OCI-M1 (cell line): ENCODE measurements at places on chromosomes 2 and 18.
A peak's percentile ranks its signal among the peaks of the same experiment; 100 is the strongest.

DNA sequence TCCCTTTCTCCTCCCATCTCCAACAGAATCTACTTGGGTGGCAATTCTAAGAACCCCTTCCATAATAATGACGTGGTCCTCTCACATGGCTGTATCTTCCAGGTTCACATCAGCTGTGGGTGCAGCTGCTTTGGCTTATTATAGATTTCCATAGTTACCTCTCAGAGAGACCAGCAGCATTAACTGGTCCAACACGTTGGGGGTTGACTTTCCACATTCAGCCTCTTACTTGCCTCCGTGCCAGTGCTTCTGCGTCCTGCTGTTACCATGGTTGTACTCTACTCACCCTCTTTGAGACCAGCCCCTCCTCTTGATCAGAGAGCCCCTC, 570.7 kb downstream of the PLCL1 start:
- DNase-seq: no peak

DNA sequence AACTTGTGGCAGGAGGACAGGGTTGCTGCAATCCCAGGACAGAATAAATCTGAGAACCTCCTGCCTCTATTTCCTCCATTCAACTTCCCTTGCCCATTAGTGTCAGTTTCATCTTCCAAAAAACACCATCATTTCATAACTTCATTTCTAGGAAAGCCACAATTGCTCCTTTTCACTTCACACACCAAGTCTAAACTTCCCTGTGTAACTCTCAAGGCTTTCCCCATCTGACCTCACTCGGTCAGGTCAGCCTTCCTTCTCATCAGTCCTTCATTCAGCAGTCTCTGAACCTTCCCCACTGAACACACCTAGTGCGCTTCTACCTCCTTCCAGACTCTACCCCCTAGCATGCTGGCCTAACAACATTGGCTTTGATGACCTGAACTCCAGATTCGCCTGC, 35.8 kb downstream of the TCF7L1 start:
- no peak for DNase-seq

GRCh38 chr2:159497256-159497655, 119.1 kb downstream of the BAZ2B start:
- DNase-seq: peak; percentile 90

- DNase-seq: peak; percentile 89
These were observed 7.4 kb downstream of the CTDSP1 start for GRCh38 chr2:218406949-218407618.

DNA sequence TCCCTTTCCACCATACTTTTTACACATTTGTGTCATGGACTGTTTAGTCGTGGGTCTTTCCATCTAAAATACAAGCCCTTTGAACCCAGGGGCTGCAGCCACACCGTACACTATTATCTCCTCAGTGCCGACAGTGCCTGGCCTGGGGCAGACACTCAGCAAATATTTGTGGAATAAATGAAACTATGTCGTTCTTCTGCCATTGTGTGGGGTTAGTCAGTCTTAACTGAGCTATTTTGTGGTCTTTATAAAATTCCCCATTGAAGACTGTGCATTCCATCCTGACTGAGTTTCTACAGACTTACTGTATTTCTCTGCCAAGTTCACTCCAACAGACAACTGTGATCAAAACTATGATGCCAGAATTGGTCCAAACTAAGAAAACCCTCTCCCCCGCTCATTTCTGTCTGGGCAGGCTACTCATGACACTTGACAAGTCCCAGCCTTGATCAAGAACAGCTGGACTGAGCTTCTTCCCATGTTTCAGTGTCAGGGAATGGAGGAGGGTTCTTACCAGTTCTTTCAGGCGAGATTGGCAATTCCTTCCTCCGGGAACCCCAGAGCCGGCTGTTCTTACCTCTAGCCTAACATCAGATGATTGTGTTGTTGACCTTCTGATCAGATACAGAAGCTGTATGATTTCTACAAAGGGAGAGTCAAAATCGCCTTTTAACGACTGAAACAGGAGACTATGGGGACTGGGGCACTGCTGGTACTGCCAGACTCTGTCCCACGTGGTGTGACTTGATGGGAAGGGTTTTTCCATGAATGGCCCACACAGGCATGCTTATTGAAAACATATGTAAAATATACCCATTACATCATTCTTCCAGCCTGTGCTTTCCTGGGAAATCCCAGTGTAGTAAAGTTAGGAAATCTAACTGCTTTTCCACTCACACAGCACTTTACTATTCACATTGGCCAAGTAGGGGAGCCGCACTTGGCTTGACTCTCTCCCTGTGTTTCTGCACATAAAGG, 77.4 kb upstream of the NPAS2 start:
- DNase-seq: no peak

- no peak for DNase-seq
These were observed 4.3 kb downstream of the TSHZ1 start for GRCh38 chr18:75214766-75215510.

DNA sequence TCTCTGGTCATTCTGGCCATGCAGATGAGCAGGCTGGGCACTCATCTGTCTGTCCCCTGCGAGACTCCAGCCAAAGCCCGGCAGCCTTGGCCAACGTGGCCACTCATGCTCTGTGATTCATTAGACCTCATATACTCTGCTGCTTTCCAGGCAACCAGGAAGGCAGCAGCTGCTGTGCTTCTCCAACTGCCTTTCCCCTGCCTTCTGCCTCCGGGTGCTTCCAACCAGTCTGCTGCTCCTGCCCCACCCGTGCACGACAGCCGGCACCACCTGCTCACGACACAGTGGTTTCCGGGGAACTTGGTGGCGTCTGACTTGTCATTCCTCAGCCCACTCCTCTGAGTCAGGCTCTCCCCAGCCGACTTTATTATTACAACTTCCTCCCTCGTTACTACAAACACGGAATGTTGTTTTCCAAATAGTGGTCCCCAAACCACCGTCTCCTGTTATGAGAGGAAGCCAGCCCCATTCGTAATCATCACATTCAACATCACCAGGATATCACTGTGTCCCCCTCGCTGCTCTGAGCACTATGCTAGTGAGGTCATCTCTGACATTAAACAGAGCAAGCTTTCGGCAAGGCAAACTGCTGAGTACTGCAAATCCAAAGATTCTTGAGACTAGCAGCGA, 392.4 kb downstream of the ALK start:
- no peak for DNase-seq

DNA sequence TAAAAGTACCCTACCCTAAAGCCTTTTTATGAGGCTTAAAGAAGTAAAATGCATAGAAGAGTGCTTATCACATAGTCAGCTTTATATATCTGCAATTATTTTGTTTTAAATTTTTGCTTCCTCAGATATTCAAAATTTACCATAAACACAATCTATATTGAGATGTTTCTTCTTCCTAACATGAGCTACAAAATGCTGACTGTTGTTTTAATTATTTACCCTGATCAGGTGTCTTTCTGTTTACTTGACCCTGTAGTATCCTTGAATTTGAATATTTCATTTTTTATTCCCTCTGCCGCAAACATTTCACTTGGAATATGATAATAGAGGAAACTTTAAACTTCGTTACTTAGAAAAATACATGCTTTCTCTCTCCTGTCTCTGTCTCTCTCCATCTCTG, 147.9 kb downstream of the TMX3 start:
- no peak for DNase-seq

- no peak for DNase-seq
These were observed 21.6 kb upstream of the TMEM17 start for GRCh38 chr2:62527478-62528210.

DNA sequence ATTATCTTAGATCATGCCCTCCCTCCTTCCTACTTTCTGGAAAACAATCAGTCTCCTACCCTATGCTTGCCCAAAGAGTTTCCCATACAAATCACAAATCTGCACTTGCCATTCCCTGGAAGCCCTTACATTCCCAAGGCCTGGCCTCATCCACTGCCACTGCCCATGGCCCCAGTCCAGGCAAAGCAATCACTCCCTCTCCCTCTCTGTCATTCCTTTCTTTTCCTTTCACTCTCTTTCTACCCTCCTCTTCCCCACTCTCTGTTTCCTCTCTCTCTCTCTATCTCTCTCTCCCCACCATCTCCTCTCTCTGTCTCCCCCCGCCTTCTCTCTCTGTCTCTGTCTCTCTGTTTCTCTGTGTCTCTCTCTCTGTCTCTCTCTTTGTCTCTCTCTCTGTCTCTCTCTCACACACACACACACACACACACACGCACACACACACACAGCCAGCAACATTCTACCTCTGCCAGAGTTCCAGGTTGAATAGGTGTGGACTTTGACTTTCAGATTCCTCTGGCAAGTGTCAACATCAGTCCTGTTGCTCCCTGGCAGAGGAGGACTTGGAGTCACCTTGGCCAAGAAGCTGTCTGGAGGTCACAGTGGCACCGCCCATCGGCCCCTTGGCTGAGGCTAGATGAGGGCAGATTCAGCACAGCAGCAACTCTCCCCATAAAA, 43.7 kb upstream of the NAT8 start:
- DNase-seq: no peak

DNA sequence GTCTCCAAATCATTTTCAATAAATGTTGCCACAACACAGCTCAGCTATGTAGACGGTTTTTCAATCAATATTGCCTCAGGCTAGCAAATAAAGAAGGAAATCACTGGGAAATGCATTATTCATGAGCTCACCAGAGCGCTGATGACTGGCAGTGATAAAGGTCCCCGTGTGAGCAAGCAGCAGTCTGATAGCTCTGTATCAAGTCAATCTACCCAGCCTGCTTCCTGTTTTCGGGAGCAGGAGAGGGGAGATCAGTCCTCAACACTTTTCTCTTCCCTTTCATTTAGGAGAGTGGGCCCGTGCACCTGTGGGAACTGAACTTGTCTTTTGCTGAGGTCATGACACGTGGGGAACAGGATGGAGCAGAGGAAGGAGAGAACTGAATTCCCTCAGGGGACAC, 253.9 kb upstream of the SIX2 start:
- peak; percentile 28 for DNase-seq

GRCh38 chr2:7626139-7626537, 708.9 kb downstream of the RNF144A start:
- DNase-seq: no peak

- no peak for DNase-seq
These were observed 175.8 kb upstream of the MMADHC start for GRCh38 chr2:149763358-149763757.

GRCh38 chr18:34965566-34965965, 75.6 kb upstream of the MAPRE2 start:
- DNase-seq: no peak

DNA sequence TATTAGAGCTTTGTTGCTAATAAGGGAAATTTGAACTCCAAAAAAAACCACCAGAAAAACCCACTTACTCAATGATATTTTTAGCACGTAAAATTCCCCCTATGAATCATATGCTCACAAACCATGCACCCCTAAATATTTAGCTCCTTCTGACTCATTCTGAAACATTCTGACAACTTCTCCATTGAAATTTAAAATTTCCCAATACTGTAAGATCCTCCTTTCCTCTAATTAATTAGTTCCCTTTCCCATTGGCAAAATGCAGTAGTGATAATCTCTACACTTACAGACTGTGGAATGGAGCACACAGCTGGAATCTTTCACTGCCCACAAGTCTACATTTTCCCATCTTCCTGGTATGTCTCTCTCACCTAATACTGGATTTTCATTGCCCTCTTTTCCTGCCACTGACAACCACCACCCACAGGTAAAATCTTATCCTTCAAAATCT, 215.8 kb upstream of the ACVR2A start:
- no peak for DNase-seq

DNA sequence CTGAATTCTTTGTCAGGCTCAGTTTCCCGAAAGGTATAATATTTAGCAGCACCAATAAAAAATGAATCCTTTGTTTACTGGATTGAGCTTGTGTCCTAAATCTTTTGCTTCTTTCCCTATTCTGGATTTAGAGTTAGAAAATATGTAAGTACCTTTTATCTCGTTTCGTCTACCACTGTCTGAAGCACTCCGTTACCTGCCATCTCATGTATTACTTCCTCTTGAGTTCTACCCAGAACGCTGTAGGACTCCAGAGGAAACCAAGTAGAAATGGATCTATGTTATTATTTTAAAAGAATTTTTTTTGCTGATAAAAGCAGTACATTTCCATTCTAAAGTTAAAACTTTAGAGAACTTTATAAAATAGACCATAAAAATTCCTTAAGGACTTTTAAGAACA, 13.5 kb downstream of the ANKRD12 start:
- DNase-seq: no peak

DNA sequence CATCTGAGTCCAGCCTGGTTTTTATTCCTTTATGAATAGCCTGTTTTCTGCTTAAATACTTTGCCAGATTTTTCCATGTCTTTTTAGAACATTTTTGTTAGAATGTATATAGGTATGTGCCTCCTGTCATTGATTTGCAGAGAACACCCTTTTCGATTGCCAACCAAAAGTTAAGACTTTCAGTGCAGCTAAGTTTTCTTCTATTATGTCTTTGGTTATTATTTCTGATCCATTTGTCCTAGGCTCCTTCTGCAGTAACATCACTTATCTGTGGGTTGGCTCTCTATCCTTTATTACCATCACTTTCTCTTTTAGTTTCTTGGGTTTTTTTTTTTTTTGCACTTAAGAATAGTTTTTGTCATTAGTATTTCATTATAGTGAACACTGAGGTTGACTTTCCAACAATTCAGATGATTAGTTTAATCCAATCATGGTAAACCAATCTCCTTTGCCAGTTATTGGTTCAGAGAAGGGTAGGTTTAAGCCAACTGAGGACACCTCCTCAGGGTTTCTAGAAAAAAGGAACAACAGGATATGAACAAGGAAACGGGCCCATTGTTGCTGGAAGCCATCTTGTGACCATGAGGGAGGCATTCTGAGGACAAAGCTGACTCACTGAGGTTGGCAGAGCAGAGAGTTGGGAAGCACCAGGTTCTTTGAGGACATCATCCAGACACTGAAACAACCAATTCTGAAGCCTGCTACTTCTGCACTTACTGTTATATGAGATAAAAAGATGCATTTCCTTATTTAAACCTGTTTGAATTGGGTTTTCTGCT, 37.9 kb upstream of the GBX2 start:
- DNase-seq: no peak

DNA sequence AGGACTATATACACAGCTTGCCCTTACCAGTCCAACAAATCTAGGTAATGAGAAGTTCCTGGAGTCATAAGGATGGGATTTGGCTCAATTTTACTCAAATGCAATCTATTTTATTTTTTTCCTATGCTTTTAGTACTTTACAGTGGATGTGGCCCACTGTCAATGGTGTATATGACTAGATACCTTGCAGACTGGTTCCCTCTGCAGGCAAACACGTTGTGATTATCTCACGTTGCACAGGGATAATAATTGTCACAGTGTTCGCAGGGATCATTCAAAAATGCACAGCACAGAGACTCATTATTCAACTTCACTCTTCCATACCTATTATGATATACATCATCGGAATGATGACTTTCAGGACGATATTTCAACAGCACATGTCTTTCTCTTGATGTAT, 359.7 kb downstream of the MBD2 start:
- DNase-seq: peak; percentile 66

DNA sequence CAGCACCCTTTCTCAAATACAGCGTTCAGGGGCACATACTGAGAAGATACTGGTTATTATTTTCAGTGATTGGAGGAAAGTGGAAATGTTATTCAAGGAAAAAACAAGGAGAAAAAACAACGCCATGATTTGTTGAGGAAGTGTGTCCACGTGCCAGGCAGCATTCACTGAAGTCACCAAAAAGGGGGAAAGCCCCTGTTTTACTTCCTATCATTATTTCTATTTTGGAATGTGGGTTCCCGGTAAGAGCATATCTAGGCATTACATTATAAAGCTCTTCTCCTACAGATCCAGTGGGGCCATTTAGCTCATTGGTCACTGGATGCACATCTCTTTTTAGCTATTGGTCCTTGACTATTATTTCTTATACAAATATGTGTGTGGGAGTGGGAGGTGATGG, 518.7 kb downstream of the TXNL1 start:
- no peak for DNase-seq
